ENCODE measurements at places on chromosomes 1 and 21.

DNA sequence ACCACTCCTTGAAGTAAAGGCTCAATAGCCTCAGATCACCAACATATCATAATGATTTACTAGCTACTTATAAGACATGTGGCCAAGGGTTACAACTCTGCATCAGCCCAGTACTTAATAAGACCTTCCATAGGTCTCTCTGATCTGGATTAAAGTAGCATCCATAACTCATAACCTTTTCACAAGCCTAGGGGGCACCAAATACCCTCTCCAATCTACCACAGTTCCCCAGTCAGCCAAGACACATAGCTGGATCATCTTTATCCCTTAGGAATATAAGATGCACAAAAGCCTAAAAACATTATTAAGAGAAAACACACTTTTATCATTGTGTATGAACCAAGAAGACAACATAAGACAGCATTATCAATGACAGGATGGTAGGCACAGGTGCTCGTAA lies 22.1 kb downstream of the SSX2IP start:
- no peak for DNase-seq

- DNase-seq: no peak
Observed at GRCh38 chr21:38902608-38903445, 97.1 kb downstream of the ETS2 start.

GRCh38 chr1:227092069-227092468 lies 152.0 kb downstream of the COQ8A start:
- no peak for DNase-seq

- DNase-seq: no peak
Observed at GRCh38 chr1:91513160-91513559, 12.5 kb downstream of the CDC7 start.

DNA sequence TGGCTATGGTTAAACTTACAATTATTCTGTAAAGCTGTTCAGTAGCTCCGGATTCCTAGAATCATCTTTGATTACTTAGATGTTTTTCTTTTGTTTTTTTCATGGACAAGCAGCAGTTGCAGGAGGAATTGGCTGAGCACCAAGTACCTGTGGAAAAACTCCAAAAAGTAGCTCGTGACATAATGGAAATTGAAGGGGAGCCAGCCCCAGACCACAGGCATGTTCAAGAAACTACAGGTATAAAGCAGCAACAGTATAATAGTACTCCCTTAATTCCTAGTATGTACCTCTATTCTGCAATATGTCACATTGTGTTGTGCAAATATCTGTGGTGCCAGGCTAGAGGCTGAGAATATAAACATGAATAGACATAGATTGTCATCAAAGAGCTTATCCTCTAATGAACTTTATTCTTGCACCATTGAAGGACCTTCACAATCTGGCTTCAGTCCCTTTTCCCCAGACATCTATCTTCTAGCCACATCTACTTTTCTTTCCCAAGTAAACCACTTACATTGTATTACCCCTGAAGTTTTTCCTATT lies 132.3 kb upstream of the BMP8A start:
- no peak for DNase-seq

GRCh38 chr1:160260406-160261382 lies 1.7 kb downstream of the DCAF8 start:
- no peak for DNase-seq

Data from activated T-cell treated with anti-CD3 and anti-CD28 coated beads for 24 hours (primary cell).